ENCODE measurements at places on chromosomes 7 and 10.

DNA sequence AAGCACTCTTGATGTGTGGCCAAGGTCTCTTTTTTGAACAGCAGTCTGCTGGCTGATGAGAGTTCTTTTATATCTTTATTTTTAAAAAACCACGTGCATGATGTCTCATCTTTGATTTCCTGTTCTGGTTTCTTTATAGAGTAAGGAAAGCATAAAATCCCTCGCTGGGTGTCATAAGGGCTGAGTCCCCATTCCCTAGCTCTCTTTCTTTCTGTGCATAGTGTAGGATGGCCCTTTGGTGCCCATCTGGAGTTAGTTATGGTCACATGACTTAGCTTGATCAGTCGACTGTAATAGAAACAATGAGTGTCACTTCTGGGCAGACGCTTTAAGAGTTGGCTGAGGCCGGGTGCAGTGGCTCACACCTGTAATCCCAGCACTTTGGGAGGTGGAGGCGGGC is 38.5 kb downstream of the GHRHR start:
- DNase-seq = peak; percentile 45

- no peak for DNase-seq
Measured at GRCh38 chr7:155953781-155954549, 141.7 kb upstream of the SHH start.

GRCh38 chr10:11560076-11560709 is 51.3 kb downstream of the USP6NL start:
- DNase-seq = no peak

GRCh38 chr10:119003572-119004289 is 25.8 kb upstream of the NANOS1 start:
- no peak for DNase-seq

- peak; percentile 98 for DNase-seq
Measured at GRCh38 chr10:6202684-6203330, at the start of gene PFKFB3. Gene PFKFB3, plus strand, starts transcription at chr10:6202932. Its CDS starts 329 bp downstream, at chr10:6203261.

DNA sequence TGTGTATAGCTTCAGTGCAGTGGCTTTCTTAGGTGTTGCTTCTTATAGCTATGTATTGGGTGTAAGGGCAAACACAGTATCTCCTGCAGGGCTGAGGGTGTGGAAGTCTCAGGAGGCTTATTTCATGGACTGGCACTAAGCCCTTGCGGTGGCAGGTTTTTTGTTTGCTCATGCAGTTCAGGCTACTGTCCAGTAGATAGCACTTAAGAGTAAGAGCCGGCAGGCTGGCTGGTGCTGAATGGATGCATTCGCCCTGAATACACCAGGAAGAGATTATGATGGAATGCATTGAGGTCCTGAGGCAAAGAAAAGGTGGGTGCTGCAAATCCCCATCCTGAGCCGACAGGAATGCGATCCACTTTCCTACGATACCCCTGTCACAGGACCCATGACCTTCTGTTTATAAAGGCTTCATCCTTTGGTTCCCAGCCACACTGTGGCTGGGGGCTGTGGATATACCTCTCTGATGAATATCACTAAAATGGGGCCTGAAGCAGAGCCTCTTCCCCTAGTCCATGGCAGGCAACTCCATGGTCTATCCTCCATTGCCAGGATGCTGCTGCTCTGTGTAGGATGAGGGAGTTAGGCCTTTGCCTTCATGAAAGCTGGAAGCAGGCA is 44.9 kb downstream of the ANXA8 start:
- peak; percentile 65 for DNase-seq

DNA sequence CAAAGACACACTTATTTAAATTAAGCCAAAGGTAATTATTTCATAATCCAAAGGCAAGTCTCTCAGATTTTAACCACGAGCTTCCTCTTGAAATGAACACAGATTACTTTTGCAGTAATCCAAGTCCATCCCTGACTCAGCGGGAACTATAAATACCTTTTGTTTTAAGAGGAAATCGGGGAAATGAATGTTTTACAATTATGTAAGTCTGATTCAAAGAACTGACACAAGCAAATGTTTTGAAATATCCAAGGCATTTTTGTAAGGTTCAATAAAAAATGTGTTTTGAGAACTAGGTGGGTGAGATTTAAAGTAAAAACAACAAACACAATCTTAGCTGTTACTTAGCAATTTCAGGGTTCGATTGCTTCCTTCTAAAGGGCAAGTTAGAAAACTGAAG is 179.8 kb upstream of the ASAH2 start:
- peak; percentile 15 for DNase-seq

GRCh38 chr7:74324531-74325209 is 35.5 kb downstream of the CLIP2 start:
- DNase-seq = no peak

DNA sequence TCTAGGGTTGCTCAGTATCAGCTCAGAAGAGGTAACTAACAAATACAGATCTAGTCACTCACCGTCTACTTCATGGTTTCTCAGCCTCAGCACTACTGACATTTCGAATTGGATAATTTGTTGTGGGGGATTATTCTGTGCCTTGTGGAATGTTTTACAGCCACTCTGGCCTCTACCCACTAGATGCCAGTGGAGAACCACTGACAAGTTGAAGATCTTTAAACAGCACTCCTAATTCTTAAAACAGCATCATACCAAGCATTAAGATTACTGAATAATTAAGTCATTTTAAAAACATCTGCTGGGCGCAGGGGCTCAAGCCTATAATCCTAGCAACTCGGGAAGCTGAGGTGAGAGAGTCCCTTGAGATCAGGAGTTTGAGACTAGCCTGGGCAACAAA is 82.6 kb downstream of the UPF2 start:
- no peak for DNase-seq

- peak; percentile 27 for DNase-seq
Measured at GRCh38 chr7:90119178-90119971, 34.9 kb upstream of the STEAP1 start.

- no peak for DNase-seq
Measured at GRCh38 chr10:21176934-21177480, 279.9 kb upstream of the NEBL start.

DNA sequence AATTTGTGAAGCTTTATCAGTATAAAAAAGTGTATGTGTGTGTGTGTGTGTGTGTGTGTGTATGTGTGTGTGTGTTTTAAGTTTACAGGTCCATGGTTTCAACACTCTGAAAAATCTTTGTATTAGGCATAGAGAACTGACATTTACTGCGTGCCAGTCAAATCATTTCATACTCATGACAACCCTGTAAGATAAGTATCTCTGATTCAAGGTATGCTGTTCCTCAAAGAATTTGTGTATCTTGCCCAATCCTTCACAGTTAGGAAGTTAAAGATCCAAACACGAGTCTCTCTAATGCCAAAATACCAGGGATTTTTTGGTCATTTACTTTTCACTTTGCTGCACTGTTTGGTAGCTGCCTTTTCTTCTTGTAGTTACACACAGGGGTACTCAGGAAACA is 1121.3 kb upstream of the AUTS2 start:
- DNase-seq = no peak

DNA sequence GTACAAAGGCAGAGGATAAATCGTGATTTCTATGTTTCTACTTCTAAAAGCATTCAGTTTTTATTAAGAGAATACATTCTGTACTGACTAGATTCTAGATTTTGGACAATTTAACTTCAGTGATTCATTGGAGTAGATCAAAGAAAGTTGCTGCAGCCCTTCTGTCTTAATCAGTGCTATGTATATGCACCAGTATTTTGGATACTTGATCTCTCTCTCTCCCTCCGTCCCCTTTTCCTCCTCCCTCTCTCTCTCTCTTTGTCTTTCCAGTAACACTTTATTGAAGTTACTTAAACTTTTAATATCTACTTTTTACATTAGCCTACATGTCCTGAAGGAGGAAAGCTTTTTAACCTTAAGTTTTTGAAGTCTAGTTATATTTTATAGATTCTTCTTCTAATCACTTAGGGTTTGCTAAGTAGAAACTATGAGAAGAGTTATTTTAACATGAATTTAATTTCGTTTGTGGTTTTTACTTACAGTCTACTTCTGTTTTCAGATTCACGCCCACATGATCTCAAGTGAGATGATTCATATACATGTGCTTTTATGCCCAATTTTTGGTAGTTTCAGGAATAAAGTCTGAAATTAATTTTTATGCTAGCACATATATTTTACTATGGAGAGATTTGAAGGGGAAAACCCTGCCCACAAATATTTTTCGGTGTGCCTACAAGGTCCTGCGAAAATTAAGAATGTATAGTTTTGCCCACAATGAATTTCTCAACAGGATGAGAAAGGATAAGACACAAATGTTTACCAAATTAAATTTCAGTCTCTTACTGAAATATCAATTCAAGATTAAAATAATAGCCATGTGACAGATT is 9.1 kb downstream of the MDFIC start:
- peak; percentile 65 for DNase-seq

- no peak for DNase-seq
Measured at GRCh38 chr7:3657206-3657605, 356.2 kb downstream of the SDK1 start.

DNA sequence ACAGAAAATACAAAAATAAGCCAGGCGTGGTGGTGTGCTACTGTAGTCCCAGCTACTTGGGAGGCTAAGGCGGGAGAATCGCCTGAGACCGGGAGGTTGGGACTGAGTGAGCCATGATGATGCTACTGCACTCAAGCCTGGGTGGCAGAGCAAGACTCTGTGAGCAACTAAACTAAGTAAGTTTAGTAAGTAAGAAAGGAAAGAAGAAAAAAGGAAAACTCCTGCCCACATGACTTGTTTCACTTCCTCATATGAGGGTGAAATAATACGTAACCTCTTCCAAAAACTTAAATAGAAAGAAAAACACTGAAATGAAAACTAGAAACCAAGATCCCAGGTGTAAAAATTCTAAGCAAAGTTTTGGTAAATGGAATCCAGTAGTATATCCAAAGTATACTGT is 79.6 kb downstream of the LARP4B start:
- DNase-seq = no peak

Measured in fibroblast of skin of scalp (primary cell).